SW480 (cell line): ENCODE measurements at places on chromosomes 16 and 17.
A peak's percentile ranks its signal among the peaks of the same experiment; 100 is the strongest.

DNA sequence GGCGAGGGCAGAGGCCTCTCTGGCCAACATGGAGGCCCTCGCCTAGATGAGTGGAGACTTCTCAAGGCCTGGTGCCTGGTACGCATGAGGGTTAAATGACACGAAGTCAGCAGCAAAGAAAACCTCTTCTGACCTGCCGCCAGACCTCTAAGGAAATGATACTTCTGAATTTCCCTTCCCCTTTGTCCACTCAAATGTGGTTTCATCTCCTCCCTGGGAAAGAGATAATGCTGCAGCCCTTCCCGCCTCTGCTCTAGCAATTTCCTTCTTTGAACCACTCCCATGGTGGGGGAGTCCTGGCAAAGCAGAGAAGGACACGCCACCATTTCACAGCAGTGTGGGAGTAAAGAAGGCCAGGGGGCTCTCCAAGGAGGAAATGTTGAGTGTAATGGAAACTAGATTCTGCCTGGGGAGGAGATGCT, 65.7 kb upstream of the BCAR1 start:
- no peak for DNase-seq

DNA sequence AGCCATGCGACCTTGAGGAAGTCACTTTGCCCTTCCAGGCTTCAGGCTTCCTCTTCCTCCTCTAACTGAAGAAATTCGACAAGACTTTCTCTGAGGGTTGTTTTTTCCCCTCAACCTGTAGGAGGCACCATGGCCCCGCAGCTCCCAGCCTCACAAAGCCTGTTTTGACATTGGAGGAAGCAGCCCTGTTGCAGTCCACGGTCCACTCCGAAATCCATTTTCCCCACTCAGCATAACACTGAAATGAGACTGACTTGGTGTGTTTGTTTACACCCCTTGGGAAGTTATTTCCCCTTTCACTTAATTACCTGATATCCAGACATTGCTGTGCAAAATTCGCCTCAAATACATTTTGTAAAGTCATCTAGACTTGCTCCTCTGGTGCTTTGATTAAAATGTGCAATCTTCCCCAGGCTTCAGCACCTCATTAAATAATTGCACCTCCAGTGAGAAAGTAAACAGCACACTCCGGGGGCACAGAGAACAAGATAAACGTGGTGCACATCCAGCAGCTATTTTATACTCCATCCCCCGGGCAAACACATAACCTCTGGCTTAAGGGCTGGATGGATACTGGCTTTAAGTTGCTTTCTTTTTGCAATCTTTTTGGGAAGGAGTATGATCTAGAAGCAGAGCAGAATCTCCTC, 41.4 kb upstream of the PIRT start:
- peak; percentile 10 for DNase-seq

DNA sequence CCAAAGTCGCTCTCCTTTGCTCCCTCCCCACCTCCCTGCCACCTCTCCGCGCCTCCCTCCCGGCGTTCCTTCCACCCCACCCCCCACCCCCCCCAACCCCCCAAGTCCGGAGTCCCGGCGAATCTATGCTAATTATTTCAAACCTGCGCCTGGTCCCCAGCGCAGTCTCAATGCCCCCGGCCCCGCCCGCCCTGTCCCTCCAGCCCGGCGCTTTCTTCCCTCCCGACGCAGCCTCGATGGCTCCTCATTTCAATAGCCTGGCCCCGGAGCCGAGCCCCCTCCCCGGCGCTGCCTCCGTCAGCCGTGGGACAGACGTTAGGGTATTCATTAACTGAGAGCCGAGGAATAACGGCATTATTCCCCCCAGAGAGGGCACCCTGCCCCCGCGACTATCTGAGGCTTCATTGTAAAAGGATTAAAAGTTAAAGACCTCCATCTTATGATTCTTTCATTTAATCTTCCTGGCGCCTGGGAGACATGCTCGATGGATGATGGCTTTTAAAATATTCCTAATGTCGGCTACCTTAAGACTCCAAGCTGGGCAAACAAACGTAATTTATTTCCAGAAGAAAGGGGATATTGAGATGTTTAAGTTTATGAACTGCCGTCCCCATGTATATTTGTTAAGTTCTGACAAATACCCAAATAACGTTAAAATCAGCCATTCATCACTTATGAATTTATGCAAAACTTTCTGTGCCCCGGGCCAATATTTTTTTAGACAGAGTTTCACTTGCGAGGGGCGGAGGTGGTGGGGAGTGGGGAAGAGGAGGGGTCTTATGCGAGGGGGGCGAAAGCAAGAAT, 3.4 kb downstream of the NOG start:
- DNase-seq = no peak

DNA sequence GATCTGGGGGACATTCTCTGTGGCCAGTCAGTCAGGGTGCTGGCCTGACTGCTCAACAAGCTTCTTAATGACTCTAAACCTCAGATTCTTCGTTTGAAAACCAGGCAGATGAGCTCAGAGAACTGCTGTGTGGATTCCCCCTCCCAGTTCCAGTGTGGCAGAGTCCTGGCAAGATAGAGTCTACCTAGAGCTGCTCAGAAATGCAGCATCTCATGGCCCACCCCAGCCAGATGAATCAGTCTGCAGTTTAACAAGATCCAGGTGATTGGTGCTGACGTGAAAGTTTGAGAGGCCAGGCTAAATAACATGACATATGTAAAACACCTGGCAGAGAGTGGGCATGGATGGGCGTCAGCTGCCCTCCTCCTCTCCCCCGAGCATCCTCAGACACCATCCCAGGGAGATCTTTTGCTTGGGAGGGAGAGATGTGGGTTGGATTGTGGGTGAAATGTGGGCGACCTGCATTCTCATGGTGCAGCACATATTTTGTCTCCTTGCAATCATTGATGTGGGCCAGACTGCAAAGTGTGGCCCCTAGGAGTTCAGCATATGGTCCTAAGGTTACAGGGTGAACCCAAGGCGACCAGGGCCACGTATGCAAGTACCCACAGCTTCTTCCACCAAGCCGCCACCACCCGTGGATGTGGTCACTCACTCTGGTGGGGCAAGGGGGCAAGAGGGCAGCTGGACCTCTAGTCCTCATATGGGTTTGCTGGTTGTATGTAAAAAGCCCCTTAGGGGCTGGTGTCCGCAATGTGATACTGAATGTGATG, 19.5 kb downstream of the SOCS3 start:
- no peak for DNase-seq

- no peak for DNase-seq
Measured at GRCh38 chr16:87074641-87075318, 242.4 kb downstream of the C16orf95 start.

DNA sequence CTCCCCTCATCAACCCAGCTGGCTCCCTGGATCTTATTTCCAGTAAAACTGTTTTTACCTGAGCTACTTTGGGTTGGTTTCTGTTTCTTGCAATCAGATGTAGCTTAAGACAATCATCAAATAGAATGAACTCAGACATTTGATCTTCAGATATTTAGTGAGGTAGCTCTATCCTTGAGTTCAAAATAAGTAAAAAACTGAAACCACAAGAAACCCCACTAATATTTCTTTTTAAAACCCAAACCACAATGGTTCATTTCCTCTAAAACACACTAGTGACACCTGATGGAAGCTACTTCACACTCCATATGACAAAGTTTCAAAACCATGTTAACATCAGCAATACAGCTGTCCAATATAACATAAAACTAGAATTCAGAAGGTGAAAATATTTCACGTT, 37.8 kb downstream of the CACNG1 start:
- DNase-seq = no peak

DNA sequence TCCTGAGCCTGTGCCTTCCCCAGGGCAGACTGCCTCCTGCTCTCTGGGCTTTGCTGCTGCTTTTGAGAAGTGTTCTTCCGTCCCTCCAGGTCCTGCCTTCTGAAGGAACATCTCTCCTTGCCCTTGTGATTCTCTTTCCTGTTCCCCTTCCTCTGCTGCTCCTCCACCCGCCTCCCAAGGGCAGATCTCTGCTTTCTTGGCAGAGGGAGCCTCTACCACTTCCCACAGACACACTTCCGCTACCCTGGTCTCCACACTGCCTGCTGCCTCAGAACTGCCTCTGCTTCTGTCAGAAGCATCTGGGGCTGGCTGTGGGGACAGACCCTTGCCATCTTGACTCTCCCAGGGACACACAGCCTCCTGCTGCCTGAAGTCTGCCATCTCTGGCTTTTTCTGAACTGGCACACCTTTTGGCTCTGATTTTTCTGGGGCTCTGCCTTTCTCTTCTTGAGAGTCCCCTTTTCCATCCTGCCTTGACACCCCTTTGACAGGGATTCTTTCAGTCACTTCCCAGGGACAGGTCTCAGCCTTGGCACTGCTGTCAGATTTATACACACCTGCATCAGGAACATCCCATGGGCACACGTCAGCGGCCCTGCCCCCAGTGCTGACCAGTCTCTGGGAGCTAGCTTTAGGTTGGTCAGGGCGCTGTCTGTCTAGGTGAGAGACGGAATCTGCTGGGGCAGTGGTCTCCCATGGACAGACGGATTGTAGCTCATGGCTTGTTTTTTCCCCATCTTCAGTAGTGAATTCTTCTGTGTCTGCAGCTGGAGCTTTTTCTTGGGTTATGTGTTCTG, 16.6 kb downstream of the GPR179 start:
- DNase-seq = no peak

DNA sequence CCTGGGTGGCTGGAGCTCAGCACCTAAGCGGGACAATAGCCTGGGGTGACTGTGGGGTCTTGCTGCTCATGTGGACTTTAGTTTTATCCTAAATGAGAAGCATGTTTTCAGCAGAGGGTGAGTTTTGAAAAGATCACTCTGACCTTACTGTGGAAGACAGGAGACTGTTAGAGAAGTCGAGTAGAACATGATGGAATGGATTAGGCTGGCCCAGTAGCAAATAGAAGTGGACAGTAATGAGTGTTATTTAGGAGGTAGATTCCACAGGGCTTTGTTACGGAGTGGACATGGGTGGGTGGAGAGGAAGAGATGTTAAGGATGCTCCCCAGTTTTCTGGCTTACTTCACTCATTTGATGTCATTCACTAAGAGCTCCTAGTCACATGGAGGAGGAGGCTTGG, 73.3 kb upstream of the TBX2 start:
- no peak for DNase-seq

DNA sequence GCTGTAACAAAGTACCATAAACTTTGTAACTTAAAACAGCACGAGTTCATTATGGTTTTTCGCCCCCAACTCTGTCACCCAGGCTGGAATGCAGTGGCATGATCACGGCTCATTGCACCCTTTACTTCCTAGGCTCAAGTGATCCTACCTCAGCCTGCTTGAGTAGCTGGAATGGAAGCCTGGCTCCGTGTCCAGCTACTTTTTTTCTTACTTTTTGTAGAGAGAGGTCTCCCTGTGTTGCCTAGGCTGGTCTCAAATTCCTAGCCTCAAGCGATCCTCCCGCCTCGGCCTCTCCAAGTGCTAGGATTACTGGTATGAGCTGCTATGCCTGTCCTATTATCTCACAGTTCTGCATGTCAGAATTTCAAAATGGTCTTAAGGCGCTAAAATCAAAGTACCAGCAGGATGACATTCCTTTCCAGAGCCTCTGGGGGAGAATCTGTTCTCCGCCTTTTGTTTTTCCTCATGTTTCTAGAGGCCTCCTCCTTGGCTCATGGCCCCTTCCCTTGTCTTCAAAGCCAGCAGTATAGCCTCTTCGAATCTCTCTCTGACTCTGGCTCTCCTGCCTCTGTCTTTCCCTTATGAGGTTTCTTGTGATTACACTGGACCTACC, 10.1 kb upstream of the PRM1 start:
- no peak for DNase-seq

- peak; percentile 60 for DNase-seq
Measured at GRCh38 chr16:56600398-56600999, 7.9 kb upstream of the MT2A start.

- DNase-seq = no peak
Measured at GRCh38 chr16:1580956-1581355, 30.9 kb downstream of the IFT140 start.

DNA sequence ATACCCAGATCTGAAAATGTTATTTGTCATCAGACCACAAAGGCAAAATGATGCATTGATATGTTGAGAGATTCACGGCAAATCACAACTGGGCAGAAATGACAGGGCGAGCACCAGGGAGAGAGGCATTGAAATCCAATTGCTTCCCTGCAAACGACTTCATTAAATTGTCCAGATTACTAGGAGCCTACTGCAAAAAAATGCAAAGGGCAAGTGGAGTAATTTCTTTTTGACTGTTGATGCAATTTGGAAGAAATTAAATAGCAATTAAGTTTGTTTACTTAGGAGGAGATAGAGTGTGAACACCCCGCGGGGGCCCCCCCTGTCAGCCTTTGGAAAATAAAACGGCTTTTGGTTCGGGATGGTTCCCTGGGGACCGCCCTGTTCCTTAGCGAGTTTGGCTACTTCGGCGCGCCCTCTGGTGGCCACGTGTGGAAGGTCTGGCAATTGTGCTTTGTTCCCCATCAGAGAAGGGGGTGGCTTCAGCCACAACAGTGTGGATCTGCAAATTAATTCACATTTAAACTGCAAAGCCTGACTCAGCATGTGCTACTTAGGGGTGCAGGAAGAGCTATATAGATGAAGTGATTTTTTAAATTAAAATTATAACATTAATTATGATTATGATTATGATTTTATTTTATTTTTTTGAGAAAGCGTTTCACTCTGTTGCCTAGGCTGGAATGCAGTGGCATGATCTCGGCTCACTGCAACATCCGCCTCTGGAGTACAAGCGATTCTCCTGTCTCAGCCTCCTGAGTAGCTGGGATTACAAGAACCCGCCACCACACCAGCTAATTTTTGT, 14.5 kb upstream of the TMC7 start:
- peak; percentile 55 for DNase-seq

DNA sequence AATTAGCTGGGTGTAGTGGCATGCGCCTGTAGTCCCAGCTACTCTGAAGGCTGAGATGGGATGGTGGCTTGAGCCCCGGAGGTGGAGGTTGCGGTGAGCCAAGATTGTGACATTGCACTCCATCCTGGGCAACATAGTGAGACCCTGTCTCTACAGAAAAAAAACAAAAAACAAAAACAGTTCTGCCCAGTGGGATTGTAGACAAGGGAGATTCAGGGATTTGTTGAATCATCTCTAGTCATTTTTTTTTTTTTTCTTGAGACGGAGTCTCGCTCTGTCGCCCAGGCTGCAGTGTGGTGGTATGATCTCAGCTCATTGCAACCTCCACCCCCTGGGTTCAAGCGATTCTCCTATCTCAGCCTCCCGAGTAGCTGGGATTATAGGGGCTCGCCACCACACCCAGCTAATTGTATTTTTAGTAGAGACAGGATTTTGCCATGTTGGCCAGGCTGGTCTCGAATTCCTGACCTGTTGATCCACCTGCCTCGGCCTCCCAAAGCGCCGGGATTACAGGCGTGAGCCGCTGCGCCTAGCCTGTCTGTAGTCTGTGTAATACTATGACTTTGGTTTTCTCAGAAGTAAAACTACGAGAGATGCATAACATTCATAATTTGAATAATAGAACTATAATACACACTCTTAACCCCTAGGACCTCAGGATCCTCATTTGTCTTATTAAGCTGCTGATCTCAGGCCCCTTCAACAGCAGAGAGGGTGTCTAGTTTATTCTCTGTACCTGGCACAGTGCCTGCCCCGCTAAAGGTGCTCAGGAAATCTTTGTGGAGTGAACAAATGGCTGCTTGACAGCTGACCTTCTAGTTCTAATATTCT, 1.4 kb downstream of the TEN1 start:
- DNase-seq = no peak

DNA sequence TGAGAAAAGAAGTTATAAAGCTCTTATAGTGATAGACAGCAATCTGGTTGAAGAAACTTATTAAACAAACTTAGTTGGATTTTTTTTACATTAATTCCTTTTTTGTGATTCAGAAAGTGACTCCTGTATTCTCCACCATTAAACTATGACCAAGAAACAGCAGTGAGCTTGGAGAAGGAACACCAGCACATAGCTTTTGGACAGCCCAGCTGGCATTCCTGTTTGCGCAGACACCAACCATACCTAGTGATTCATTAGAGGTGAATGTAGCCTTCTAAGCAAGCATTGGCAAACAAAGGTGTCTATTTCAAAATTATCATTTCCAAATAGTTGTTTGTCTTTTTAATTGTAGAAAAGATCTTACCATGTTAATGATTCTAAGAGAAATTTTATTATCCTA, 94.4 kb downstream of the STXBP4 start:
- DNase-seq = no peak
